ENCODE measurements at places on chromosomes 2 and 18. TPM values are rescaled to one million over a fixed set of nuclear protein-coding genes. Genes with fewer than 3 reads are reported as not detected.
A peak's percentile ranks its signal among the peaks of the same experiment; 100 is the strongest.

The PSMA8 gene
- not detected for polyA plus RNA-seq

GRCh38 chr18:22559414-22560274 lies 141.9 kb upstream of the CTAGE1 start:
- peak overlapping the region; percentile 76 for H3K4me3 ChIP-seq
- H3K36me3 ChIP-seq, result no peaks in the 10 kb centered on the region
- peaks cover 28% of the 10 kb centered on the region for H3K4me1 ChIP-seq
- H3K27me3 ChIP-seq, result peaks cover 71% of the 10 kb centered on the region
- DNase-seq, result peak; percentile 51

GRCh38 chr18:34280000-34280399 lies 55.3 kb upstream of the NOL4 start:
- DNase-seq, result no peak
- H3K36me3 ChIP-seq, result no peaks in the 10 kb centered on the region
- H3K27ac ChIP-seq, result no peak overlapping the region
- H3K27me3 ChIP-seq, result no peaks in the 10 kb centered on the region
- no peaks in the 10 kb centered on the region for H3K4me1 ChIP-seq

- no peak overlapping the region for H3K27ac ChIP-seq
- peaks cover 40% of the 10 kb centered on the region for H3K4me1 ChIP-seq
- no peaks in the 10 kb centered on the region for H3K27me3 ChIP-seq
- DNase-seq, result peak; percentile 74
- H3K4me3 ChIP-seq, result no peak overlapping the region
- no peaks in the 10 kb centered on the region for H3K36me3 ChIP-seq
Observed at GRCh38 chr2:36785179-36785795, 88.8 kb downstream of the VIT start.

Measured in GM23338 (cell line).